ENCODE measurements at places on chromosomes 5 and 9.

GRCh38 chr9:105431424-105432246 is 16.2 kb upstream of the FSD1L start:
- no peak for DNase-seq

DNA sequence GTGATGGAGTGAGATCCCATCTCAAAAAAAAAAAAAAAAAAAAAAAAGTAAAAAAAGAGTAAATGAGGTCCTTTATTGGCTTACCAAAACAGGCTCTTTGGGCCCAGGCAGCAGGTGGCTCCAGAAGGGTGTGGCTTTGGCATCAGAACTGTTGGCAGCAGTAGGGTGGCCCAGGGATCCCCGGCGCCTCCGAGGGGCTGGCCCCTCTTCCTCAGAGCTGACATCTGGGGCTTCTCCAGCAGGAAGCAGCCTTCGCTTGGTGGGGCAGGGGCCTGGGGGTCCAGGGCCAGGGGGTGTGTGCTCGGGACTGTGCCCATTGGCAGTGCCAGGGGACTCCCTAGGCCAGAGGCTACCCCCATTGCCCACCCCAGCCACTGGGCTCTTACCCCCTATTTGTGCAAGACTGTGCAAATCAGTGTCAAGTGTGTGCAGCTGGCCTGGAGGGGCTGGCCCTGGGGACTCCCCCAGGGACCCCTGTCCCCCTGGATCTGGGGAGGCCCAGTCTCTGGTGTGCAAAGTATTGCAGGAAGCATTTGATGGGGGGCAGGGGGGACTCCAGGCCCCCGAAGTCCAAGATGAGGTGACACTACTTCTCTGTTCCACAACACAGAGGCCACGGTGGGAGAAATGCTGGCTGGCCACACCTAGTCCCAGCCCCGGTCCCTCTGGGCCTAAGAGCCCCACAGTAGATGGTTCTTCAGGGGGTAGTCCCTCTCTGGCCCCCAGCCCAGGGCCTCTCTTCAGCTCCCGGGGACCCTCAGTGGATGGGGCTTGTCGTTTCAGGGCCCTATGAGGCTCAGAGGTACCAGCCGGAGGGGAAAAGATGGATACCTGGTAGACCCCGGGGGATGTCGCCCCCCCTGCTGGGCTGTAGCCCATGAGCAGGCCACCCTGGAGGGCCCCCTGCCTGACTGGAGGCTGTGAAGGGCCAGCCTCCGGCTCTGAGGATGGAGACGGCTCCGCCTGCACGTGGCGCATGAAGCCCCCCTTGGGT is 4.7 kb upstream of the STOML2 start:
- DNase-seq, result no peak

- DNase-seq, result no peak
Observed at GRCh38 chr9:112905084-112905483, 14.4 kb upstream of the SLC46A2 start.

- DNase-seq, result no peak
Observed at GRCh38 chr5:23289162-23289561, 218.2 kb upstream of the PRDM9 start.

- no peak for DNase-seq
Observed at GRCh38 chr5:180817893-180818674, 15.5 kb upstream of the MGAT1 start.
